ENCODE measurements at places on chromosomes 3 and 15. TPM values are rescaled to one million over a fixed set of nuclear protein-coding genes. Genes with fewer than 3 reads are reported as not detected.

Gene CNTN6
- total RNA-seq, result 0.17 TPM

- DNase-seq, result no peak
These were observed 5.4 kb downstream of the TLNRD1 start for GRCh38 chr15:81006124-81006523.

DNA sequence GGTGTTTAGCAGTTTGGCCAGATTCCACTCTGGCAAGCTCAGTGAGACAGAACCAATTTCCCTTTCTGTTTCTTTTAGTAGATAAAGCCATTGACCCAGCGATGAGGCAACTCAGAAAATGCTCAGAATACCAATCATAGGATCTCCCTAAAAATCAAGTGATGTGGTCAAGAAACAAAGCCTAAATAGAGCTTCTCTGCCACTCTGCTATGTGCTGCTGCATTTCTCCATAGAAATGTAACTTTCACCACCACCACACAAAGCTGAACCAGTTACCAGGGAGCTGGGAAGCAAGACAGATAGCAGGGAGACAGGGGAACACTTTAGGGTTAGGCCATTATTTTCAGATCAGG, 109.8 kb downstream of the RPL22L1 start:
- DNase-seq, result no peak

DNA sequence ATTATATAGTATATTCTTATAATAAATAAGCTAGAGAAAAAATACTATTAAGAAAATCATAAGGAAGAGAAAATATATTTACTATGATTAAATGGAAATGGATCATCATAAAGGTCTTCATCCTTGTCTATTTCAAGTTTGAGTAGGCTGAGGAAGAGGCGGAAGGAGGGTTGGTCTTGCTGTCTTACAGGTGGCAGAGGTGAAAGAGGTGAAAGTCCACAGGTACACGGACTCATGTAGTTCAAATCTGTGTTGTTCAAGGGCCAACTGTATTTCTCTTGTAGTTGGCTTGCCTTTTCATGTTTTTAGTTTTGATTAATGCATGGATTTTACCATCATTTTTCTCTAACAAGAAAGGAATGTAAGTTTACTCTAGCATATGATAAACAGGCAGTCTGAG, 41.7 kb downstream of the PDCD6IP start:
- no peak for DNase-seq

Gene ROPN1B
- not detected for total RNA-seq

DNA sequence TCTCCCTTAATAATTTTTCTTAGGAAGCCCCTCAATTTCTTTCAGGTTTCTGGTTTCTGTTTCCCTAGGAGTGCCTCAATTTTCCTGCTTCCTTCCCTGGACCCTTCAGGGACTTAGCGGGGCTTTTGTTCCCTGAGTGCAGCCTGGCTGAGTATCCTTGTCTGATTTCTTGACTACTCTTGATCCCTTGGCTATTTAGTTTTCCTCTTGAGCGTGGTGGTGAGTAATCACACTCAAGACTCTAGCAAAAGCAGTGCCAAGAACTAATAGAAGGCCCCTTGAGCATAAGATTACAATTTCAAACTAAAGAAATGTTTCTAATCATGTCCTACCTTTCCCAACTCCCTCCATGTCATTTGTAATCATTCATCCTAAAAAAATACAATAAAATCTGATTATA, 94.3 kb upstream of the C3orf80 start:
- no peak for DNase-seq

Gene HCN4
- not detected for total RNA-seq

GRCh38 chr15:38176691-38177090, 75.9 kb upstream of the SPRED1 start:
- DNase-seq, result no peak

Gene ZMYND10
- 1.1 TPM for total RNA-seq

DNA sequence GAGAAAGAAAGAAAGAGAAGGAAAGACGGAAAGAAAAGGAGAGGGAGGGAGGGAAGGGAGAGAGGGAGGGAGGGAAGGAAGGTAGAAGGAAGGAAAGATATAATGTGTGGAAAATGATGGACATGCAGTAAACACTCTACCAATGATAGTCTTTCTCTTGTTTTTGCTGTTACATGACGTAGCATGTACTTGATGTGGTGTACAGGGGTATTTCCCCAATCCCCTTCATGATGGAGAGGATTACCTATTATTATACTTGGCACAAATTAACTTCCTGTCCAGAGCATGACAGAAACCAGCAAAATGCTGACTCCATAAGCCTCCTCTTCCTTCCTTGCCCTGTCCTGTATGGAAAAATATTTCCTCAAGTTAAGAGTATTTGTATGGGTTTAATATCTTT, 124.4 kb downstream of the B3GALNT1 start:
- DNase-seq, result no peak

GRCh38 chr15:64604319-64604718, 143.9 kb downstream of the ZNF609 start:
- no peak for DNase-seq

GRCh38 chr3:39415983-39416382, 9.5 kb downstream of the RPSA start:
- DNase-seq, result no peak

DNA sequence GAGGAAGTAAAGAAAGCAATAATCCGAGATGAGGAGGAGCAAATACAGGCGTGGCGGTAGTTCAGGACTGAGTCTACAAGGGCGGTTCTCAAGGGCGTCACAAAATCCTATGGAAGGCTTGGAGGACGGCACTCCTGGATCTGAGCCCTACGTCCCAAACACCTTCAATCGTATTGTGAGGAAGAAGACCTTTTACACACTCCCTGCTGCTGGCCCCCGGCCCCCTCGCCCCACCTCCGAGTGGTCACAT, 747 bp downstream of the PLD1 start:
- DNase-seq, result peak; percentile 89

- DNase-seq, result no peak
These were observed 25.2 kb downstream of the RASGRF1 start for GRCh38 chr15:79065361-79065705.

Gene ACKR2
- total RNA-seq, result not detected

Gene SCN5A
- total RNA-seq, result 0.10 TPM

Gene SERINC4
- 0.12 TPM for total RNA-seq

Gene KLHL40
- not detected for total RNA-seq

Gene LRRC34
- total RNA-seq, result 13.7 TPM

Gene PLCB2
- 0.75 TPM for total RNA-seq

Gene PAQR5
- 8.8 TPM for total RNA-seq

GRCh38 chr3:145355206-145355605, 805.8 kb downstream of the PLOD2 start:
- no peak for DNase-seq

DNA sequence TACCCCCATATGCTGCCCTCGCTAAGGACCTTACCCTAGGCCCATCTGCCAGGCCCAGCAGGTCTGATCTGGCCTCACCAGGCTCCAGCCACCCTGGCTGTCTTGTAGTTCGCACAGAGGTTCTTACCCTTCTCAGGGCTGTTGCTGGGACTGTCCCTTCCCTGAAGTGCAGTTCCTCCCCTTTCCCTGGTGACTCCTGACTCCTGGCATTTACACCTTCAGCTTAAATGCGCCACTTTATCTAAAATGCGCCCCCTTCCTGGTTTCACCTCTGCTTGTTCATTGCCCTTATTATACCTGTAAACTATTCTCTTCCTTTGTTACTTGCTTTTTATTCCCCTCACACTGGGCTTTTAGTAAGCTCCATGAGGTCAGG, 835 bp upstream of the TTLL3 start:
- no peak for DNase-seq

- no peak for DNase-seq
These were observed 158.8 kb downstream of the CLSTN2 start for GRCh38 chr3:140093742-140094141.

Gene CHSY1
- total RNA-seq, result 21.1 TPM

- no peak for DNase-seq
These were observed 14.4 kb upstream of the STARD5 start for GRCh38 chr15:81338170-81339007.

Gene CLRN1
- not detected for total RNA-seq

Gene BDH1
- total RNA-seq, result 0.74 TPM

DNA sequence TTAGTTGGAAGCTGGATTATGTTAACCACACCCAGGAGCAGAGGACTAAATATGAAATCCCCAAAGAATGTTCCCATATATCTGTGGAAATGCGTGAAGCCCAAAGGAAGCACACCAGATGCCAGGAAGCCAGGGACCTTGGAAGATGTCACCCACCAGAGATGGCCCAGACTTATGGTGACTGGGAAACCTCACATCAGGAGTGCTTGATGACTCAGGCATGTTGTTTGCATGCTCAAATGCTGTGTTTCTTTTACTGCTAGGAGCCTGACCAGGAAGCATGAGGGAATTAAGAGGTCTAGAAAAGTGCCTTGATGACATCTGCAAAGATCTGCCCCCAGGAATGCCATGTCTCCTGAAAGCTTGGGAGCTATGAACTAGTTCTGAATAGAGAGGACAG, 109.0 kb upstream of the SLC2A2 start:
- DNase-seq, result no peak

All from NCI-H460 (cell line).